ENCODE measurements at places on chromosomes 3 and 15.
A peak's percentile ranks its signal among the peaks of the same experiment; 100 is the strongest.

DNA sequence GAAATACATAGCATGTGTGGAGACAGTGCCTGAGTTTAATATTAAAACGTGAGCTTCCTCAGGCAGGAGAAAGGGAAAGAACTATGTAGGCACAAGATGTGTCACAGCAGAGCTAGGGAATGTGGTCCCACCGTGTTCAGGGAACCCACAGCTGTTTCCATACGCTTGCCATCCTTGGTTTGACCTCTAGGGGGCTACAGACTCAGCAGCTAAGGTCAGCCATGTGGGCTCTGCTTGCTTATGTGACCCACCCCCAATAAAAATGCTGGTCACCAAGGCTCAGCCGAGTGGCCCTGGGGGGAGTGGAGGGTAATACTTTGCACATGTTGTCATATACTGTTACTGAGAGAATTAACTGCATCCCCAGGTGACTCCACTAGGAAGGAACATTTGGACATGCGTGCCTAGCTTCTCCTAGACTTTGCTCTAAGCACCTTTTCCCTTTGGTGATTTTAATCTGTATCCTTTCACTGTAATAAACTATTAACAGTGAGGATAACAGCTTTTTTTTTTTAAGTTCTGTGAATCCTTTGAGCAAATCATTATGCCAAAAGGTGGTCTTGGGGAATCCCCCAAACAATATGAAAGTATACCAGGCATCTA is 3.3 kb downstream of the TUBGCP5 start:
- peaks cover 15% of the 10 kb centered on the region for H3K4me1 ChIP-seq
- peaks cover 40% of the 10 kb centered on the region for H3K36me3 ChIP-seq
- no peak overlapping the region for H3K27ac ChIP-seq
- no peaks in the 10 kb centered on the region for H3K27me3 ChIP-seq
- peak; percentile 43 for DNase-seq

GRCh38 chr3:123618768-123619484 is 34.1 kb upstream of the HACD2 start:
- H3K27me3 ChIP-seq, result no peaks in the 10 kb centered on the region
- H3K4me1 ChIP-seq, result no peaks in the 10 kb centered on the region
- H3K4me3 ChIP-seq, result no peak overlapping the region
- no peak overlapping the region for H3K27ac ChIP-seq

- H3K27me3 ChIP-seq, result no peaks in the 10 kb centered on the region
- no peak overlapping the region for H3K4me3 ChIP-seq
- H3K27ac ChIP-seq, result no peak overlapping the region
- H3K4me1 ChIP-seq, result no peaks in the 10 kb centered on the region
- H3K36me3 ChIP-seq, result no peaks in the 10 kb centered on the region
These were observed 11.5 kb upstream of the PARP14 start for GRCh38 chr3:122668930-122669730.

DNA sequence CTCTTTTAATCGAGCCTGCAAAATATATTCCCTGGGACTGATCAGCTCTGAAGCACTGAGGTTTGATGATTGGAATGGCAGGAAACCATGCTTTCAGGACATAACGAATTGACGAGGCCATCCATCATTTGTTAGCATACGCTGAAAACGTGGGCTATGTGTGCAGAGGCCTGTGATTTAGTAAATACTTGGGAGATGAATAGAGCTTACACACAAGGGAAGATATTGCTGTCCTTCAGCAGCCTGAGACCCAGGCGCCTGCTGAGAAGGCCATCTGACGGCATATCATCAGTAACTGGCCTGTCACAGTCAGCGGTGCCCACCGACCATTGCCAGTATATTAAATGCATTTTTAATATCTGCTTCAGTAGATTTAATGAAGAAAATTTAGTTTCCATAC is 16.2 kb downstream of the CDIN1 start:
- peaks cover 20% of the 10 kb centered on the region for H3K4me1 ChIP-seq
- H3K36me3 ChIP-seq, result no peaks in the 10 kb centered on the region
- H3K27me3 ChIP-seq, result no peaks in the 10 kb centered on the region
- no peak overlapping the region for H3K27ac ChIP-seq
- no peak overlapping the region for H3K4me3 ChIP-seq

GRCh38 chr3:193637831-193638230 is 44.8 kb downstream of the OPA1 start:
- H3K36me3 ChIP-seq, result peaks cover 12% of the 10 kb centered on the region
- no peaks in the 10 kb centered on the region for H3K4me1 ChIP-seq
- H3K4me3 ChIP-seq, result no peak overlapping the region
- H3K27ac ChIP-seq, result no peak overlapping the region
- DNase-seq, result no peak

- no peak for DNase-seq
- H3K27ac ChIP-seq, result no peak overlapping the region
- no peaks in the 10 kb centered on the region for H3K36me3 ChIP-seq
- no peak overlapping the region for H3K4me3 ChIP-seq
- no peaks in the 10 kb centered on the region for H3K27me3 ChIP-seq
These were observed 553.4 kb downstream of the GOLGA6L6 start for GRCh38 chr15:19988094-19988660.

GRCh38 chr3:55534876-55535275 is 47.8 kb upstream of the WNT5A start:
- no peaks in the 10 kb centered on the region for H3K36me3 ChIP-seq
- no peak for DNase-seq
- H3K4me1 ChIP-seq, result no peaks in the 10 kb centered on the region
- H3K27ac ChIP-seq, result no peak overlapping the region
- H3K4me3 ChIP-seq, result no peak overlapping the region

- H3K27ac ChIP-seq, result no peak overlapping the region
- peaks cover 31% of the 10 kb centered on the region for H3K27me3 ChIP-seq
- H3K4me3 ChIP-seq, result no peak overlapping the region
- H3K4me1 ChIP-seq, result no peaks in the 10 kb centered on the region
- DNase-seq, result no peak
These were observed 59.8 kb upstream of the THSD4 start for GRCh38 chr15:71055461-71055860.

- DNase-seq, result no peak
- no peak overlapping the region for H3K4me3 ChIP-seq
- H3K27me3 ChIP-seq, result no peaks in the 10 kb centered on the region
- H3K27ac ChIP-seq, result no peak overlapping the region
- H3K4me1 ChIP-seq, result peaks cover 14% of the 10 kb centered on the region
These were observed 14.1 kb upstream of the SLC35G2 start for GRCh38 chr3:136804813-136805212.

DNA sequence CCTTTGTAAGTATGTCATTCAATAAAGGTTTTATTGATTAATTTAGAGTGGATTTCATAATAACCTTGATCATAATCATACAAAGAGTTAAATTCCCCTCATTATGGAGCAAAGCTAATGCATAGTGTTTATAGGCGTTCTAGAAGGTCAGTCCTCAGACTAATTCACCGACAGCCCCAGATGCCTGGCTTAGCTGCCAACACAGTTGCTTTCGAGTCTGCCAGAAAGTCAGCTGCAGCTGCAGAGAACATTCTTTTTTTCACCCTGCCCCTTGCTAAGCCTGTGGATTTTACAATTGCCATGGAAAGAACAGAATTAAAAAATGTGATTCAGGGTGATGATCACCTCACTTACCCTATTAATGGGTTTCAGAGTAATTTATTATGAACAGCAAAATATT is 21.2 kb downstream of the CADM2 start:
- H3K27ac ChIP-seq, result no peak overlapping the region
- no peaks in the 10 kb centered on the region for H3K4me1 ChIP-seq
- H3K4me3 ChIP-seq, result no peak overlapping the region
- H3K27me3 ChIP-seq, result no peaks in the 10 kb centered on the region
- H3K36me3 ChIP-seq, result no peaks in the 10 kb centered on the region
- no peak for DNase-seq

- no peak for DNase-seq
- H3K27ac ChIP-seq, result no peak overlapping the region
- H3K4me1 ChIP-seq, result no peaks in the 10 kb centered on the region
- no peak overlapping the region for H3K4me3 ChIP-seq
- peaks cover 79% of the 10 kb centered on the region for H3K27me3 ChIP-seq
- H3K36me3 ChIP-seq, result no peaks in the 10 kb centered on the region
These were observed 79.7 kb upstream of the RASGRF1 start for GRCh38 chr15:79170256-79170664.

DNA sequence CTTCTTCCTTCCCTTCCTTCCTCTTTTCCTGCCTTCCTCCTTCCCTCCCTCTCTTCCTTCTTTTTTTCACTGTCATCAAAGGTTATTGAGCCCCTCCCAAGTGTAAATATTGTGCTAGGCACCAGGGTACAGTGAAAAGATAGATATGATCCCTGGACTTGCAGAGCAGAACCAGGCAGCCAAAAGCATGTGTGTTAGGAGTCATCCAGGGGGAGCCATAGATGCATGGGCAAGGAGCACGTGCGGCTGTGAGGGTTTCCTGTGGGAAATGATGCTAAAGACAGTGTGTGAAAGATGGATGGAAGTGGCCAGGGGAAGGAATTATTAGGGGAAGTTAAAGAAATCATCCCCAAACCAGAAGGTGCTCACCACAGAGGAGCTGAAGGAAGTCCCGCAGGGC is 65.2 kb downstream of the NR2F2 start:
- no peak overlapping the region for H3K27ac ChIP-seq
- H3K4me1 ChIP-seq, result no peaks in the 10 kb centered on the region
- DNase-seq, result no peak
- H3K27me3 ChIP-seq, result peaks cover 20% of the 10 kb centered on the region
- no peak overlapping the region for H3K4me3 ChIP-seq

- no peaks in the 10 kb centered on the region for H3K36me3 ChIP-seq
- H3K27ac ChIP-seq, result no peak overlapping the region
- no peak overlapping the region for H3K4me3 ChIP-seq
- H3K4me1 ChIP-seq, result no peaks in the 10 kb centered on the region
These were observed 243.9 kb downstream of the TBL1XR1 start for GRCh38 chr3:176953106-176954060.

DNA sequence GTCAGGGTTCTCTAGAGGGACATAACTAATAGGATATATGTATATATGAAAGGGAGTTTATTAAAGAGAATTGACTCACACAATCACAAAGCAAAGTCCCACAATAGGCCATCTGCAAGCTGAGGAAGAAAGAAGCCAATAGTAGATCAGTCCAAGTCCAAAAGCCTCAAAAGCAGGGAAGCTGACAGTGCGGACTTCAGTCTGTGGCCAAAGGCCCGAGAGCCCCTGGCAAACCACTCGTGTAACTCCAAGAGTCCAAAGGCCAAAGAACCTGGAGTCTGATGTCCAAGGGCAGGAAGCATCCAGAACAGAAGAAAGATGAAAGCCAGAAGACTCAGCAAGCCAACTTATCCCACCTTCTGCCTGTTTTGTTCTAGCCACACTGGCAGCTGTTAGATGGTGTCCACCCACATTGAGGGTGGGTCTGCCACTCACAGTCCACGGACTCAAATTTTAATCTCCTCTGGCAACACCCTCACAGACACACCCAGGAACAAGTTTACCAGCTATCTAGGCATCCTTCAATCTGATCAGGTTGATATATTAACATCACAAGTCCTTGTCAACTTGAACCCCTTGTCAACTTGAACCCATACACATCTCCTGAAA is 54.2 kb upstream of the ACAD9 start:
- peaks cover 7% of the 10 kb centered on the region for H3K36me3 ChIP-seq
- H3K4me1 ChIP-seq, result no peaks in the 10 kb centered on the region
- no peak for DNase-seq
- H3K4me3 ChIP-seq, result no peak overlapping the region
- no peaks in the 10 kb centered on the region for H3K27me3 ChIP-seq

DNA sequence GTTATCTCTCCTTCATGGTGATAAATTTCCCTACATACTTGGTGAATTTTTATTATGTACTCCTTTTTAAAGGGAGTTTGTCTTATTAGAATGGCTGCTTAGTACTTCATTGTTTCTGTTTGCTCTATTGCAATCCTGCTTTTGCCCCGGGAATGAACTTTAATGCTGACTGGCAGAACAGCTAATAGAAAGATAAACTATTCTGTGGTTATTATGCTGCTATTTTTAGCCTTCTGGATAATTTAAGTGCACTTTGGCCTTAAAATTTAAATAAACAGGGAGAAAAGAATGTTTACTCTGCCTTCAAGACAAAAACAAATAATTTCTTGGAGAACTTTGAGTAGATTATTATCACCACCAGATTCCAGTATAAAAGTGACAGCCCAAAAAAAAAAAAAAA is 413.8 kb upstream of the CCDC54 start:
- H3K27ac ChIP-seq, result no peak overlapping the region
- no peak overlapping the region for H3K4me3 ChIP-seq
- H3K36me3 ChIP-seq, result no peaks in the 10 kb centered on the region
- no peaks in the 10 kb centered on the region for H3K4me1 ChIP-seq
- DNase-seq, result no peak

GRCh38 chr3:129701161-129701560 is 94.7 kb upstream of the PLXND1 start:
- no peak for DNase-seq
- no peak overlapping the region for H3K4me3 ChIP-seq
- peak overlapping the region; percentile 40 for H3K27ac ChIP-seq

GRCh38 chr3:194257151-194257621 is 93.9 kb downstream of the CPN2 start:
- H3K27ac ChIP-seq, result no peak overlapping the region
- H3K4me1 ChIP-seq, result peaks cover 4% of the 10 kb centered on the region
- no peak overlapping the region for H3K4me3 ChIP-seq
- no peak for DNase-seq

- no peak for DNase-seq
- H3K4me3 ChIP-seq, result peak overlapping the region; percentile 97
- peaks cover 5% of the 10 kb centered on the region for H3K36me3 ChIP-seq
- peaks cover 53% of the 10 kb centered on the region for H3K4me1 ChIP-seq
These were observed 876 bp downstream of the PLSCR1 start for GRCh38 chr3:146543461-146544001.

GRCh38 chr15:95793231-95793630 is 537.3 kb upstream of the NR2F2 start:
- H3K27me3 ChIP-seq, result no peaks in the 10 kb centered on the region
- no peak overlapping the region for H3K27ac ChIP-seq
- H3K4me1 ChIP-seq, result no peaks in the 10 kb centered on the region
- no peak overlapping the region for H3K4me3 ChIP-seq
- no peaks in the 10 kb centered on the region for H3K36me3 ChIP-seq

DNA sequence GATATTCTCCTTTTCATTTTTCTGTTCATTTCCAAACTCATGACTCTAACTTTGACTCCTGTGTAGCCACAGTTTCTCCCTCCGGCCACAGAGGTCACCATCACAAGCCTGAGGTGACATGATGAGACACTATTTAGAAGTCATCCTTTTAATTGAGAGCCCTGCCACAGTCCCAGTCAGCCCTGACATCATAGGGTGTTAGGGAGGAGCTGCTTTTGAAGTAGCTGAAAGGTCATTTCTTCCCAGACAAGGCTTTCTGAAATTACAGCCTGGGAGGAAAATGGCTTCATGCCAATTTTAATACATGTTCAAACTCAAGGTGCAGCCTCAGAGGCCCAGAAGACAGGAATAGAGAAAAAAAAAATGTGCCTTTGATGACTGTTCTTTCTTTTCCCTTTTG is 532.8 kb upstream of the TGFBR2 start:
- no peak for DNase-seq
- no peaks in the 10 kb centered on the region for H3K27me3 ChIP-seq
- H3K4me1 ChIP-seq, result no peaks in the 10 kb centered on the region
- no peak overlapping the region for H3K27ac ChIP-seq
- H3K36me3 ChIP-seq, result no peaks in the 10 kb centered on the region
- H3K4me3 ChIP-seq, result no peak overlapping the region

GRCh38 chr3:45008117-45008516 is 18.0 kb upstream of the CLEC3B start:
- DNase-seq, result no peak
- no peak overlapping the region for H3K27ac ChIP-seq
- H3K4me1 ChIP-seq, result peaks cover 12% of the 10 kb centered on the region
- H3K4me3 ChIP-seq, result no peak overlapping the region

GRCh38 chr3:187695449-187695848 is 6.9 kb downstream of the RTP2 start:
- peaks cover 83% of the 10 kb centered on the region for H3K27me3 ChIP-seq
- no peaks in the 10 kb centered on the region for H3K4me1 ChIP-seq
- no peak for DNase-seq
- no peak overlapping the region for H3K27ac ChIP-seq
- H3K36me3 ChIP-seq, result no peaks in the 10 kb centered on the region
- no peak overlapping the region for H3K4me3 ChIP-seq

Measured in effector memory CD8-positive, alpha-beta T cell (primary cell).